ENCODE measurements at places on chromosomes 7 and 10. TPM values are rescaled to one million over a fixed set of nuclear protein-coding genes. Genes with fewer than 3 reads are reported as not detected.

The CDK14 gene
- not detected for polyA plus RNA-seq

DNA sequence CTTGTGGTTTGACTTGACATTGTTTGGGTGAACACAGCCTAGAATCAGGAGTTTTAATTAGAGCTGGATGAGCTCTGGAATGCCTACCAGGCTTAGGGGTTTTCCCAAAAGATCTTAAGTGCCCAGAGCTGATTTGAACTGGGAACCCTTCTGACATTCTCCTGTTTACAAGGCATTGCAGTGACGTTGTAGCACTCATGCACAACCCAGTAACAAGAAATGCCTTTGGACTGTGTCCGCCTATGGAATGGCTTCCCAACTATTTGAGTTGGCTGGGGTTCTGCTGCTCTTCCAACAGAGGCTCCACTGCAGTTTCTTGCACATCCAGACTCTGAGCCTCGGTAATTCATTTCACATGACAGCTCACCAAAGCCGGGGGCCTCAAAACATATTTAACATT is 76.7 kb upstream of the MKX start:
- no peak for DNase-seq

DNA sequence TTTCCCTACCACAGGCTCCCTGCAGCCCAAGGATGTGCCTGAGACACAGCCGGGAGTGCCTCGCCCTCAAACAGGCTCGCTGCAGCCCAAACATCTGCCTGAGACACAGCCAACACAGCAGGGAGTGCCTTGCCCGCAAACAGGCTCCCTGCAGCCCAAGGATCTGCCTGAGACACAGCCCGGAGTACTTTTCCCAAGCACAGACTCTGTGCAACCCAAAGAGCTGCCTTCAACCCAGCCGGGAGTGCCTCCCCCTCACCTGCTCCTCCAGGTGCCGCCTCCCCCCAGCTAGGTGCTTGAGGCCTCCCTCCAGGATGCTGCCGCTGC is 42.9 kb downstream of the ANTXRL start:
- no peak for DNase-seq

The TRIM50 gene
- not detected for polyA plus RNA-seq

- DNase-seq = no peak
Observed at GRCh38 chr7:69654849-69655707, 56.8 kb downstream of the AUTS2 start.

The TUBAL3 gene
- not detected for polyA plus RNA-seq

DNA sequence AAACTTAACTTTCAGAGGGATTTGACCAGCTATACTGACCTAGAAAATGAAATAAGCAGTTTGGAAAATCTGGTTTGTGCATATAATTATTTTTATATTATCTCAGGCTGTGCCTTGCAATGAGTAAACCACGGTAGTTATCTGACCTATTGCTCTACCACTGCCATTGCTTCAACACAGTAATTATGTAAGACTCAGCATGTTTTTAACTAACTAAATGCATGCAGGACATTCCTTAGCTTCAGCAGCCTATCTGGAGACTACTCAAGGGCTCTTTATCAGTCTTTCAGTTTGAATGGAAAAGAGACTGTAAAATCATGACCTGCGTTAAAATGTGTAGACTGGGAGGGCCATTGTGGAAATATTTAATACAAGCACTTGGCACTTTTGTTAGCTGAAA is 22.5 kb downstream of the CHN2 start:
- DNase-seq = no peak

DNA sequence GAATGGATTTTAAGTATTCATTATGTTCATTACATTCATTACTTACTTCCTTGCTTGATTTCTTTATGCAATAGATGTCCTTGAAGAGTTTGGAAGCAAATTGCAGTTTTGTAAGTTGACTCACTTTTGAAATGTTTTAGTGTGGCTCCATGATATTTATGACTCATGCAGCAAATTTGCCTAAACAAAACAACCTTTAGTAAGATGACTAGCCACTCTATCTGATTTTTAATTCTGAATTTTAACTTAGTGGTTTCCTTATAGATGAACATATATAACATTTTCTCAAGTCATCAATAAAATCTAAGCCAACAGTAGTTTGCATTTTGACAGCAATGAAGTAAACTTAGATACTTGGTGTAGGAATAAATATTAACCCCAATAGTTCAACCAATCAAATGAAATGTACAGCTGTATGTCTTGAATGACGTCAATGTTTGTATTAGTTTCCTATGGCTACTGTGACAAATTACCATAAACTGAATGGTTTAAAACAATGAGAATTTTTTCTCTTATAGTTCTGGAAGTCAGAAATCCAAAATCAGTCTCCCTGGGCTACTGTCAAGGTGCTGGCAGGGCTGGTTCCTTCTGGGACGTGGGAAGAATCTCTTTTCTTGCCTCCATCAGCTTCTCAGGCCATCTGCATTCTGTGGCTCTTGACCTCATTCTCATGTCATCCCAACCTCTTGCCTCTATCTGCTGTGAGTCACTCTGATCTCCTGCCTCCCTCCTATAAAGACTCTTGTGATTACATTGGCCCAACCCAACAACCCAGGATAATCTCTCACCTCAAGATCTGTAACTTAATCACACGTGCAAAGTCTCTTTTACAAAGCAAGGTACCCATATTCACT is 73.4 kb downstream of the AHR start:
- no peak for DNase-seq

The PRKG1 gene
- polyA plus RNA-seq = not detected

DNA sequence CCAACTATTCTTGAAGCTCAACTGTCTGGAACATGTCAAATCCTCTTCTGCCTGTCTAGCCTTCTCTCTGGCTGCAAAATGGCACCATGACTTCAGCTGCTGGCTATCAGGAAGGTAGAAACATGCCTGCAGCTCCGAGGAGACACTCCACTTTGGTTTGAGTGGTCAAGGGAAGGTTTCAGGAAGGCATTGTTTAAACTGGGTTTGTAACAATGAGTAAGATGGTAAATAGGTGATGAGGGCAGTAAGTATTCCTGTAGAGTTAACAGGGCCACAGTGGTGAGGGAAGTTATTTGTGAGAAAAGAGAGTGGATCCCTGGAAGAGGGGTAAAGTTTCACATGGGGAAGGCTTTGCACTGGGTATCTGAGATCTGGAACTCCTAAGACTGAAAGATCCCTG is 231.5 kb downstream of the ABCA13 start:
- no peak for DNase-seq

DNA sequence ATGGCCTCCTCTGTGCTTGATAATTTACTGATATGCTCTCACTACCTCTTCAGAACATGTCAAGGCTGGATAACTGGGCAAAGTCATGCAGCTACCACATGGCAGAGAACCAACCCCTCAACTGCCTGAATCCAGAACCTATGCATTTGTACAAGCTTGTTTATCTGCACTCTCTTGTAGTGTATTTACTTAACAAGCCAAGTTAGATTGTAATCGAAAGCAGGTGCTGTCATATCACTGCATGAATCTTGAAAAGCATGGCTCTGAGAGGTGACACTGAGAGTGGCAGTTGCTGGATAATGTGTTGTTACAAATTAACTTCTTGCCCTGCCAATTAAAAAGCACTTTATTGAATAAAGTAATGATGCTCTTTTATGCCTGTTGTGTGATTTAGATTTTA is 588.6 kb downstream of the NRG3 start:
- DNase-seq = no peak

GRCh38 chr10:126160571-126160970 is 227.7 kb downstream of the ADAM12 start:
- no peak for DNase-seq

DNA sequence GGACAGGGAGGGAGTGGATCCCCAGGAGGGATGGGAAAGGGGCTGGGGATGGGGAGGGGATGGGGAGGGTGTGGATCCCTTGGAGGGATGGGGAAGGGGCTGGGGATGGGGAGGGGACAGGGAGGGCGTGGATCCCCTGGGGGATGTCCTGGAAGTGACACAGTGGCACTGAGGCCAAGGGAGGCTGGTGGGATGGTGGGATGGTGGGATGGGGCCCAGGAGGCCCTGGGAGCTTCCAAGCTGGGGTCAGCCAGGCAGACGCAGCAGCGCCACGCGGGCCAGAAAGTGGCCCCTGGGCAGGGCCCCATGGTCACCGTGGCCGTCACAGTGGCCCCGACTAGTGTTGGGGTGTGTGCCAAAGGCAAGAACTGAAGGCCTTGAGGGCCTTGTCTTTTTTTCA is 67.8 kb downstream of the INPP5A start:
- DNase-seq = no peak

DNA sequence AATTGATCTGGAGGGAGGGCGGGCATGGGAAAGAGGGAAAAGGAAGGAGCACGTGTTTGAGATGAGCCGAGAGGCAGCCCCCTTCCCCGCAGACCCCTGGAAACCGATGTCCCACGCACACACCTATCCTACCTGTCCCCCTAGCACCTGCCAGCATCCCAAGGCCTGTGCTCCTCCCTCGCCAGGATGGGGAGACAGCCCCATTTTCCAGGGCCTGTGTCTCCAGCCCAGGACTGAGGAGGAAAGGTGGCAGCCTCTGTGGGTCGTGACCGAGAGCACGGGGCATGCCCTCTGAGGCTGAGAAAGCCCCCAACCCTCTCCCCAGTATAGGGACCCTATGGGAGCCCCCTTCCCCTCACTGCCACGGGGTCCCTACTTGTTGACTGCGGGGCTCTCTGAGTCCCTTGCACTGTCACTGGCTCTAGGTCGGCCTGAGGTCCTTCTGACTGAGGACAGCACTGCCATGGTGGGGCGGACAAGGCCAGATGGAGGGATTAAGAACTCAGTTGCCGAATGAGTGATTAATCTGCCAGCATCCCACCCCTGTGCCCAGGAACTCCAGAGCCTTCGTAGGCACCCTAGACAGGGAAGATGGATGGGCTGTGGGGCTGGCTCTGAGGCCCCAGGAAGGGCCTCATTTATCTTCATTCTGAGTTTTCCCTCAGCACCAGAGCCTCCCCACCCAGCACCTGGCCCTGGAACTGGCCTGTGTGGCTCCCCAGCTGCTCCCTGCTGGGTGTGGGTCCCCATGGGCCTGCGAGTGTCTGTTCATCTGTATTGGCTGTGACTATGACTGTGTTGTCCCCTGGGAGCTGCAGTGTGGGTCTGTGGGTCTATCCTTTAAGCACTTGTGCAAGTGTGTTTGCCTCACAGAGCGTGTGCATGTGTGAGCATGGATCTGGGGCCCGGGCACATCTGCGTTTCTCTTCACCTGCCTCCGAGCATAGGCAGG is 26.0 kb downstream of the CRHR2 start:
- DNase-seq = no peak

- DNase-seq = no peak
Observed at GRCh38 chr10:72311667-72312066, 37.9 kb downstream of the DDIT4 start.

Measured in naive thymus-derived CD8-positive, alpha-beta T cell (primary cell).